ENCODE measurements at places on chromosomes 16 and 17.

DNA sequence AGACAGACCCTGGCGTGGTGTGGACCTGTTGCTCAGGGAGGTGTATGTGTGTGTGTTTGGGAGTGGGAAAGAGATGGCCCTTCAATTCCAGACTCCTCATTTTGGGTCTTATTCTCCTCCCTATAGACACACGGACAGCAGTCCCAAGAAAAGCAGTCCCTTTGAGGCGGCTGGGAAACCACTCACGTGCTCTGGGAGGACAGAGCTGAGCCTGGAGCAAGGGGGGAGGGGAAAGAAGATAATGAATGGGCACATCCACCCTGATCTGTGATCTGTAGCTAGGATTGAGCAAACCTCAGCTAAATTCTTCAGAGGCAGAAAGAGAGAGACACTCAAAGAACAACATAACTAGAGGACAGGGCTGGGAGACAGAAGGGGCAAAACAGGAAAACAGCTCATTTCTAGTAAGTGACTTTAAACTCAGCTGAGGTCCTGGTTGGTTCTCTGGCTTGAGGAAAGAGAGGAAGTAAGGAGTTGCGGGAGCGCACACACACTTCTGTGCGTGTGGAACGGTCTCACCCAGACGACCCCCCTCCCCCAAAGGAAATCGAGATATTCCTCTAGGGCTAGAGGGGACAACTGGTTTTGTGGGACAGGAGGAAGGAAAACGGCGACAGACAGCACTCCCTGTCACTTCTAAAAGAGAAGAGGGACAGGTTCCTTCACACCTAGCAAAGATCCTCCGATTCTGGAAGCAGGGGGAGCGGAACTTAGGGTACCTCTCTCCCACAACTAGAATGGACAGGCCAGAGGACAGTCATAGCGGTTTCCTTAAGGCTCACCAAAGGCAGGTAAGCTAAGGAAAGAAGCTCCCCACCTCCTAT lies 658 bp downstream of the RAB5C start:
- DNase-seq = no peak

DNA sequence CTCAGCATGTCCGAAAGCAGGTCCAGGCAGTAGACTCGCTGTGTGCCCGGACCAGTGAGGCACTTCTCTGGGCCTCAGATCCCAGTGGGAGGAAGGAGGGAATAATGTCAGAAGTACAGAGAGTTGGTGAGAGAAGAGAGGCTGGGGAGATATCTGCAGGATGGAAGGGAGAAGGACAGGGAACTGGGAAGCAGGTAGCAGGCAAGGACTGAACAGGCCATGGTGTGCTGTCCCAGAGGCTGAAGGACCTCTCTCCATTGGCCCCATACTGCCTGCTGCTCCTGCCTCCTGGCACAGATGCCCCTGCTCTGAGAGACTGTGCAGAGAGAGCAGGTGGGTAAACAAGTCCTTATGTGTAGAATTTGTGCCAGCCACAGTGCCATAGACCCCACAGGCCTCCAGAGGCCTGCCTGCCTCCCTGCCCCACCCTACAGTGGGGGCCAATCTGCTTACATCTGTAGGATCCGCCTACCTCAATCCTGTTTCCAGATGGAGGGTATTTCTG lies 34.2 kb upstream of the CRHR1 start:
- DNase-seq = no peak

DNA sequence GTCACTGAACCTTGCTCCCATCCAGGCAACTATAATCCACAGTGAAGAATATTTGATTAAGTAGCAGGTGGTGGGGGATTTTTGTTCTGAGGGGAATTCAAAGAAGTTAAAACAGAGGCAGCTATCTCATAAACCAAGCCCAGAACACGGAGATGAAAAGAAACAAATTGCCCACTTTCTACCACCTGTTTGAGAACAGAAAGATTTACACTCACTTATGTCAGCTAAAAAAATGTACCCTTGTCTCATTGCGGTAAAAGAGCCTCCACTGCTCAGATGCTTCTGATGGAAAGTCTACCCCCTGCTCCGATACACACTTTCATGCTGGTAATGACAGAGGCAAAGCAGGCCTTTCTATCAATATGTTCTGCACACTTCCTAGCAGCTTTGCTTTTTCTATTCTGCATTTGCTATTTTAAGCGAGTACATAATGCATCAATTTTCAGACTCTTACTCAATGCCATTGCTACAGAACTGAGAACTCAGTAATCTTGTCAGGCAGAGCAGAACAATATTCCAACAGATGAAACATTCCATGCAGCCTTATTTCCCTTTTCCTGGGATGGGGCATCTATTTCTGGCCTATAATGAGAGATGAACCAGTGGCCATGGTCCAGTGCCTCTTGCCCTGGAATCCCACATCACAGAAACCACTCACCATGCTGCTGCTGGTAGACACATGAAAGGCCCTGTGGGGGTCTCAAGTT lies 29.0 kb downstream of the CDK5R1 start:
- DNase-seq = no peak

- DNase-seq = no peak
Observed at GRCh38 chr16:35631261-35631945, 2172.0 kb downstream of the TP53TG3F start.

DNA sequence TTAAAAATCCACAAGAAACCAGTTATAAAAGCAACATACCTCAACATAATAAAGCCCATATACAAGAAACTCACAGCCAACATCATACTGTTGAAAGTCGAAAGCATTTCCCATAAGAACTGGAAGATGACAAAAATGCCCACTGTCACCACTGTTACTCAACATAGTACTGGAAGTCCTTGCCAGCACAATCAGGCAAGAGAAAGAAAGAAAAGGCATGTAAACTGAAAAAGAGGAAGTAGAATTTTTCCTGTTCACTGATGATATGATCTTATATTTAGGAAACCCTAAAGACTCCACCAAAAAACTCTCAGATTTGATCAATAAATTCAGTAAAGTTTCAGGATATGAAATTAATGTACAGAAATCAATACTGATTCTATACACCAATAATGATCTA lies 45.1 kb downstream of the AHSP start:
- DNase-seq = no peak

GRCh38 chr16:3004781-3005284 lies 7.9 kb upstream of the CLDN9 start:
- DNase-seq = no peak

DNA sequence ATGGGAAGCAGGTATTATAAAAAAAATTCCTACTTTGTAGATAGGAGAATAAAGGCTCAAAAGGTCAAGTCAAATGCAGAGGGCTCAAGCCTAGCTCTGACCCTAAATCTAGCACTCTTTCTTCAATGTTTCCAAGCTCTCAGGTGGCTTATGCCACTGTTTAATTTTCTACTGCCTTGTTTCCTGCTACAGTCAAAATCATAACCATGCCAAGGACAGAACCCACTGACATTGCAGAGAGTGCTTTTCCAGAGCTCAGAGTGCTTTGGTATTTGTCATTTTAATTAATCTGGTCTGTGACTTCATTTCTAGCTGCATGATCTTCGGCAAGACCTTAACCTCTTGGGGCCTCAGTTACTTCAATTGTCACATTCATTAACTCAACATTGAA lies 344.7 kb downstream of the CA10 start:
- DNase-seq = no peak

DNA sequence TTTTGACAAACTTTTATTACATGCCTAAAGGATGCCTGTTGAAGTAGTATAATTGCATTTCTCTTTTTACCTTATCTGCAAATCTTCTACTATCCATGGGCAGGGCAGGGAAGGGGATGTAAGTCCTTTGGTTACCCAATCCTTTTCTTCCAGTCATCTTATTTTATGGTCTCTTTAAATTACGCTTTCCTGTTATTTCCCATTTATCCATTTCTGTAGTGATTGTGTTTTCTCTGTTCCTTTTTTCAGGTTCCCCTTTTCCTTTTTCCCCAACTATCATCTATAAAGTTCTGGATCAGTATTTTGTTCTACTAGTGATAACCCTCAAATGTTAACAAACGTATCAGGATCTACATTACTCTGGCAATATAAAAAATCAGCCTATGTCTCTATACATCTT lies 3.3 kb upstream of the ABCA9 start:
- no peak for DNase-seq

DNA sequence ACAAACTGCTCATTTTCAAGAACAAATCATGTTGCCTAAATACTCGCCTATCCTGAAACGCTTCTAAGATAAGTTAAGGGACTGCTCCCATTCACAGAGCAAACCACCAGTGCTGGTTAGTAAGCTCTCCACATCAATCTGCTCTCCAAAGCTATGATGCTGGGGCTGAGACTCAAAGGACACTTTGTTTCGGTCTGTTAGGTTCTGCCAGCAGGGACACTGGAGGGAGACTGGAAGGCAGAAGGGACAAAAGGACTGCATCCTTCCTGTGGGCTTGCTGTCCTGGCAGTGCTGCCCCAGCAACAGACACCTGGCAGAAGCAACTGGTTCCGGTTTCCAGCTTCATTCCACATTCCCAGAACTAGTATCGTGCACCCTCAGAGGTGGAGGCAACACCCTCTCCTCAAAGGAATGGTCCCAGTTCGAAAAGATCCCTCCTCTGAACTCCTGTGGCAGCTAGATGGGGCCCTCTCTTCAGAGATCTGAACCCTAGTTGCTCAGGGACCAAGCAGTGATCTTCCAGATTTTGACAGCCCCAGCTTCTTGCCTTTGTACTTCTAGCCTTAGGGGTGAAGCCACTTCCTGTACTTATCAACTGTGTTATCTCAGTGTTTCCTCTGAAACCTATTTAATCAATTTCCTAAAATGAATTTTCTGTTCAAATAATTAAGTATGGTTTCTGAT lies 73.4 kb upstream of the GSG1L start:
- DNase-seq = no peak

- DNase-seq = no peak
Observed at GRCh38 chr17:82870541-82870940, 30.7 kb upstream of the ZNF750 start.

- DNase-seq = no peak
Observed at GRCh38 chr17:58664302-58664701, 27.5 kb downstream of the TEX14 start.

- DNase-seq = no peak
Observed at GRCh38 chr17:13671771-13672170, 70.0 kb upstream of the HS3ST3A1 start.

- no peak for DNase-seq
Observed at GRCh38 chr16:28977703-28978662, 3.4 kb downstream of the SPNS1 start.

- peak; percentile 6 for DNase-seq
Observed at GRCh38 chr16:21097151-21097550, 53.5 kb downstream of the DNAH3 start.

GRCh38 chr16:23382279-23382678 lies 70.7 kb downstream of the COG7 start:
- no peak for DNase-seq

DNA sequence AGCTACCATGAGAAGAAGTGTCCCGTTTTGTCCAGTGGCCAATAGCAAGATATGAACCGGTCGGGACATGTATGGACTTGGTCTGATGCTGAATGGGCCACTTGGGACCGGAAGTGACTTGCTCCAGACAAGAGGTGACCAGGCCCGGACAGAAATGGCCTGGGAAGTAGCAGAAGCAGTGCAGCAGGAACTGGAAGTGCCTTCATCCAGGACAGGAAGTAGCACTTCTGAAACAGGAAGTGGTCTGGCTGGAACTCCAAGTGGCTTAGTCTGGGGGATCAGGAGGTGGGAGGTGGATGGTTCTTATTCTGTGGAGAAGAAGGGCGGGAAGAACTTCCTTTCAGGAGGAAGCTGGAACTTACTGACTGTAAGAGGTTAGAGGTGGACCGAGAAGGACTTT lies 5.3 kb downstream of the EFNB3 start:
- no peak for DNase-seq

DNA sequence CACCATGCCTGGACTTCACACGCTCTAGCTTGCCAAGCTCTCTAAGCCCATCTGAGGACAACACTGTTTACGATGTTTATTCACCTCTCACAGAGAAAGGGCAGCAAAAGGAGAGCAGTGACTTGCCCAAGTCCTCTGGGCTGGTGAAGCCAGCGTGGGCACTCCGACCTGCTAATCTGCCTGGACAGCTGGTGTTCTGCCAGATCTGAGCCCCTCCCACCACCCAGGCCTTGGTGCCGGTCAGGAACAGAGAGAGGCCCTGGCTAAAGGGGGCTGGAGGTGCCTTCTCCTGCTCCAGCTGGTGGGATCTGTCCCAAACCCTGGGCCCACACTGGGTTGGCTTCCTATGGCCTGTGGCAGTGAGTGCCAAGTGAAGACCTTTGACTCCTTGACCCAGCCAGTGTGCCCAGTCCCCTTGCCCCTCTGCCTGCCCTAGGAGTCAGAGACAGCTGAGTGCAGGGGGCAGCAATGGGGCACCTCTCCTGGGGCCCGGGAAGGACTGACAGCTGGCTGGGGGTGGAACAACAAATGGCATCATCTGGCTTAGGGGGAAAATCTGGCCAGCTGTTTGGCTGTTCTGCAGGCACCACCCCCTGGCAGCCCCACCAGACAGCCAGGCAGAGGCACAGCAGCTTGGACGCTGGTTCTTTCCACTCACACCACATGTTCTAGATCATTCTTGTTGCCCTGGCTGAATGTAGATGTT lies 1.8 kb upstream of the SLC4A1 start:
- DNase-seq = peak; percentile 27

GRCh38 chr17:17842111-17842876 lies 5.5 kb upstream of the SREBF1 start:
- no peak for DNase-seq

GRCh38 chr17:4334776-4335584 lies 31.5 kb downstream of the UBE2G1 start:
- no peak for DNase-seq

- no peak for DNase-seq
Observed at GRCh38 chr16:80079072-80079471, 461.7 kb upstream of the DYNLRB2 start.

- DNase-seq = no peak
Observed at GRCh38 chr16:35450648-35451047, 1991.2 kb downstream of the TP53TG3F start.

DNA sequence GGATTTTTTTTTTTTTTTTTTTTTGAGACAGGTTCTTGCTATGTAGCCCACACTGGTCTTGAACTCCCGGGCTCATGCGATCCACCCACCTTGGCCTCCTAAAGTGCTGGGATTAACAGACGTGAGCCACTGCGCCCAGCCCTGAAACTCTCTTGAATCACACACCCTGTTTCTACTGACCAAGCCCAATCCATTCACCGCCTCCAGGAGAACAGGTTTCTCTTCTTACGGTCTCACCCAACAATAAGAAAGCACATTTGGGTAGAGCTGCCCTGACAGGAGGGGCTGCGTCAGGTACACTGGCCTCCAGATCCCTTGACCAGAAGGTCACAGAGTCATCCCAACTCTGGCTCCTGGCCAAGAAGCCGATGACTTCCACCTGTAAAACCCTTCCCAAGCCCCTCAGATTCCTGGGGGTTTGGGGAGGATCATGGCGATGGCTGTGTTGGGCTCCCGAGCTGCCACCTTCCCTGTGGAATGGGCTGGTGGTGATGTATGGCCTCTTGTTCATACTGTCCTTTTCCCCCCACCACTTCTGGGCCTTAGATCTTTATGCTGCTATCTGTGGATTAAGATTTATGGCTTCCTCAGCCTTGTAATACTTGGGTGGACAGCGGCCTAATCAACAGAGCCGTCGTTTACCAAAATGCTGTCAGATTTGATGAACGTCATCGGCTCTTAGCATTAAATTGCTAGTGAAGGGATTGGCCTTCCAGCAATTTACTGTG lies 89.1 kb downstream of the KATNIP start:
- peak; percentile 18 for DNase-seq
